Activated CD8-positive, alpha-beta memory T cell treated with anti-CD3 and anti-CD28 coated beads for 48 hours (primary cell): ENCODE measurements at places on chromosomes 1 and 21.

DNA sequence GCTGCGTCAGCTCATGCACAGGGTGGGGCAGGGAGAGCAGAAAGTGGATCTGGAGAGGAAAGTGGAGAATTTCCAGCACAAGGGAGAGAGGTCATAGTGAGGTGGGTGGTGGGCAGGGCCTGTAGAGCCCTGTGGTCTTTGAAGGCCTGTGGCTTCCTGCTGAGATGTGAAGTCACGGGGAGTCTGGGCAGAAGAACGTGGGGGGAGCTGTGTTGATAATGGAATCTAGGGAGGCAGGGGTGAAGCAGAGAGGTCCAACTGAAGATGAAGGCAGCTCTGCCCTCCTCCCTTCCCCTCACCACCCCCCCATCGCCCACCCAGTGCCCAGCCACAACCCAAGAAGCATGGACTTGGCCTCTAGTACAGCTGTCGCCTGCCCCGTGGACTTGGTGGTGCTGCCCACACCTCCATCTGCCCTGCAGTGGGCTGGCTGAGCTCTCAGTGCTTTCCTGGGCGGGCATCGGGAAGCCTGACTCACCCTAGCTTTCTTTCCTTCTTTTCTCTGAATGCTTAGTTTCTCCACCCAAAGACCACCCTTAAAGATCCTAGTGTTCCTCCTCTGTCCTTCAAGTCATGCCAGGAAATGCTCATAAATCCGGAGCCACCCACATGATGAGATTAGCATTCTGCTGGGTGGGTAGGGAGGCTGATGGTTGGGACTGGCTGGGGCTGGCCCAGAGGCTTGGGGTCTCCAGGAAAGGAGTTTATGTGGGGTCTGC, 186.1 kb downstream of the TRABD2B start:
- no peak for DNase-seq

DNA sequence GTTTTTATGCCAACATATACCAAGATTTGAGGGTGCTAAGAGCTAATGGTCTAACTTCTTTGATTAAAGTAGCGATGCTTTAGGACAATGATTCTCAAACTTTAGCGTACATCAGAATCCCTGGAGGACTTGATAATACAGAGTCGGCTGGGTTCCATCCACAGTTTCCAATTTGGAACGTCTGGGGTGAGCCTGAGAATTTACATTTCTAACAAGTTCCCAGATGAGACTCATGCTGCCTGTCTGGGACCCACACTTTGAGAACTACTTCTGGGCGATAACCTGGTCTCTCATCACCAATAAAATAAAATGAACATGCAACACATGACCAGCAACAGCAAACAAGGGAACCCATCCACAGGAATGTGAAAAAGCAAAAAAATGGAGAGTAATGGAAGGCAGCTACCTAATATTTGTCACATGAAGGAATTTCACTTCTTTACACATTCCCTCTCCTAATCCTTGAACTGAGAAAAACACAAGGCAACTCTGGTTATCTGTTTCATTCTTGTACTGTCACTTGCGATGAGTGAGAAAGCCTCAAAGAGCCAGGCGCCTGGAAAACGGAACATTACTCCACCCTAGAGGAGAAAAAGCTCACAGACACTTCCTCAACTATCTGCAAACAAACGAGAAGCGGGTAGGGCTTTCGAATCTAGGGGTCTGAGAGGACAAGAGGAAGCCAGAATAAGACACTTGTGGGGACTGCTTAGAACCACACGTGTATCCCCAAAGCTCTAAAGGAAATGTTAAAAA, 14.0 kb downstream of the HSF2BP start:
- DNase-seq = no peak

DNA sequence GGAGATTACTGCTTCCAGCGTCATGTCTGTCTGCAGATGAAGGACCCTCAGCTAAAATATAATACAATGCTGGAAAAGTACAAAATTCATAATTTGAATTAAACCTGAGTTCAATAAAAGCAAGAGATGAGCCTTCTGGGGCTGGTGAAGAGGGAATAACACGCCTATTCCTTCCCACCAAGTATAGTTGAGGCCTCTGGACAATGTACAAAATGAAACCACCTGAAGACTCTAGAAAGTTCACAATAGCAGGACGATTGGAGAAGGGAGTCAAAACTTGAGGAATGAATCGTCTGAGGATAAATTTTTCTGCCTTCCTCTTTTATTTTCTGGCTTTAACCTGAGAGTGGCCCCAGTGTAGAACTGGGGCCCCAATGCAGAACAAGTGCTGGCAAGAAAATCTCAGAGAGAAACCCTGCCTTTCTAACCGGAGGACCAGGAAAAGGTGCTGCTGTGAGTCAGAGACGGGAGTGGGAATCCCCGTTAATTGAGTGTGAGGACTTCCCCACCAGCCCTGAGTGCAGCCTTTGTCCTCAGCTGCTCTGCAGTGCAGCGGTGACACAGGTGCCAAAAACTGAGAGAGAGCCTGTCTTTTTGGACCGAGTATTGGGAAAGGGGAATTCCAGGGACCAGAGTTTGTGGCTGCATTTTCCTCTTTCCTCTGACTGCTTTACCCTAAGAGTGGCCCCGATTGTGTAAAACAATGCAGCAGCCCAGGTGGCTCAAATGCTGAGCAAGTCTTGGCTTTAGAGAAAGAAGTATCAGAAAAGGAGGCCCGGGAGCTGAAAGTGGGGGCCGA, 264.9 kb downstream of the DYRK1A start:
- DNase-seq = no peak

GRCh38 chr1:87024936-87025540, 110.6 kb downstream of the HS2ST1 start:
- no peak for DNase-seq

DNA sequence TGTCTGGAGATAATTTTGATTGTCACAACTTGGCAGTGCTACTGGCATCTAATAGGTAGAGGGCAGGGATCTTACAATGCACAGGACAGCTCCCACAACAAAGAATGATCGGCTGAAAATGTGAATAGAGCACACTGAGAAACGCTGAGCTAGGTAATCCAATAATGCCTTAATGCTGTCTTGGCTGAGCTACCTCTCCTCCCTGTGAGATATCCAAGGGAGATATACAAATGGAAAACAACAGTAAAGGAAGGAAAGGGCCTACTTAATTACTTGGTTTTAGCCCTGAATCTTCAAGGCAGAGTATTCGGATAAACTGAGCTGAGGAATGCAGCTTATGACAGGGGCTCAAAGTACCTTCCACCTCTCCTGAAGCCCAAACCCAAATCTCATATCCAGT, 2.9 kb downstream of the DNASE2B start:
- DNase-seq = no peak

DNA sequence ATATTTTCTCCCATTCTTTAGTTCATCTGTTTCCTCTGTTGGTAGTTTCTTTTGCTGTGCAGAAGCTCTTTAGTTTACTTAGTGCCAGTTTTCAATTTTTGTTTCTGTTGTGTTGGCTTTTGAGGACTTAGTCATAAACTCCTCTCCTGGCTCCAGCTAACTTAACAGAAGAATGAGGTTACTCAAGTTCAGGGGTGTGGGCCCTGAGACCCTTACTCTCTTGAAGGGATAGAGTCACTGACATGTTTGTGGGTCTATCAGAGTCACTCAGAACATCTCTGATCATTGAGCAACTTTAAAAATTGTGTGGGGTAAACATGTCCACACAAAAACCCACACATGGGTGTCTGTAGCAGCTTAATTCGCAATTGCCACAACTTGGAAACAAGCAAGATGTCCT, 14.2 kb downstream of the AGT start:
- no peak for DNase-seq

GRCh38 chr1:21365036-21365435, 74.8 kb upstream of the ECE1 start:
- DNase-seq = no peak

GRCh38 chr1:184163674-184164465, 112.3 kb downstream of the TSEN15 start:
- DNase-seq = no peak

DNA sequence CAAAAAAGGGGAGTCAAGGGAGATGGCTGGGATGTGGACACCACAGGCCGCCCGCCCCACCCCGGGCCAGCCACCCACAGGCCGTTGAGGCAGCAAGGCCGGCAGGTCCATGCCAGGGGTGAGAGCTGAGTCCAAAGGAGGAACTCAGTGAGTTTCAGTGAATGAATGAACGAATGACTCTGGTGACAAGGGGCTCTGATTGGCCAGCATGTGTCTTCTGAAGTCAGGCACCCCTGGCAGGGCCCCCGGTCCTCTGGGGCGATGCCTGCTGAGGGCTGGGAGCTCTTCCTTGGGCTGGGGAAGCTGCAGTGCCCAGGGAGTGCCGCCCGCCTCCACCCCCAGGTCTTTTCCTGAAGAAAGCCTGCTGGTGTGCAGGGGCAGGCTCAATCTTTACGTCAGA, 236.1 kb upstream of the VAMP3 start:
- no peak for DNase-seq

DNA sequence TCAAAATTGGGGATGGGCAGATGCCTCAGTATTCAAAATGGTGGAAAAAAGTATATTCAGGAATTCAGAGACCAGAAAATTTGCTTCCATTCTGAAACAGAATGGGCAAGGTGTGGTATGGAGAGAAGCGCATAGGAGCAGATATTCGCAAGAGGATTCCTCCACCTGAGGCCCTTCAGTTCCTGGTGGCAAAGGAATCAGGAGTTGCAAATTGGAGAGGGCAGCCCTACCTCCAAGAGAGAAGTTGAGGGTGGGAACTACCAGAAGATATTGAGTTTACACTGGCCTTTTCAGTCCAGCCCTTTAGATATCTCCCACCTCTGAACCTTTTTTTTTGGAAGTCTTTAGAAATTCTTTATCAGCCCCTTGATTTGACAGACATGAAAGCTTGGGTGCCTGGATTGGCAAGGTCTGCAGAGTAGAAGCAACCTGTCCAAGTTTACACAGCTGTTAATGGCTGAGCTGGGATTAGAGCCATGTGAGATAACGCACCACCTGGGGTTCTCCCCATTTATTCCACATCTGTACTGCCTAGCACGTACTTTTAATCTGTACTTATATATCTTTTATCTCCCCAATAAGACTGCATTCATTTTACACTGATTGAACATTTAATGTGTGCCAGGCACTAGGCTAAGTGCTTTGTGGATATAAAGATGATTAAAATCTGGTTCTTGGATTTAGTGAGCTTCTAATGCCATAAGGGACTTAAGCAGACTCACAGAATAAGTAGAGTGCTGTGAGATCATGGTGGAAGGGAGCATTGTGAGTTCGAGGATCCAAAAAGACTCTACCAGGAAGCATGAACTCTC, 99.5 kb downstream of the NGF start:
- DNase-seq = no peak

GRCh38 chr1:147804942-147805723, 44.7 kb upstream of the GJA5 start:
- no peak for DNase-seq

DNA sequence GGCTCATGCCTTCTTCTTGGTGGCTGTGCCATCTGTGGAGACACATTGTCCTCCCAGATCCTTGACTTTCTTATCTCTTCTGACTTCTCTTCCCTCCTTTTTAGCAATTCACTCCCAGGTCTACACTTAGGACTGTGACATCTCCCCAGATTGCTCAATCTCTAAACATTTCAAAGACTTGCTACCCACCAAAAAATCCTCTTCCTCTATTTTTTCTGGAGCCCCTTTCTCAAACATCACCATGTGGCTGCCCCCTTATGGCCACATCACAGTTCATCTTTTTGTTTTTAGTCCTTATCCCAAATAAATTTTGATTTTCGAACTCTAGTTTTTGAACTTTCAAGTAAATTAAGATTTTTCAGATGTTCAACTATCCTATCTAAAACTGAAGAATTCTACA, 148.6 kb upstream of the HOOK1 start:
- DNase-seq = no peak

DNA sequence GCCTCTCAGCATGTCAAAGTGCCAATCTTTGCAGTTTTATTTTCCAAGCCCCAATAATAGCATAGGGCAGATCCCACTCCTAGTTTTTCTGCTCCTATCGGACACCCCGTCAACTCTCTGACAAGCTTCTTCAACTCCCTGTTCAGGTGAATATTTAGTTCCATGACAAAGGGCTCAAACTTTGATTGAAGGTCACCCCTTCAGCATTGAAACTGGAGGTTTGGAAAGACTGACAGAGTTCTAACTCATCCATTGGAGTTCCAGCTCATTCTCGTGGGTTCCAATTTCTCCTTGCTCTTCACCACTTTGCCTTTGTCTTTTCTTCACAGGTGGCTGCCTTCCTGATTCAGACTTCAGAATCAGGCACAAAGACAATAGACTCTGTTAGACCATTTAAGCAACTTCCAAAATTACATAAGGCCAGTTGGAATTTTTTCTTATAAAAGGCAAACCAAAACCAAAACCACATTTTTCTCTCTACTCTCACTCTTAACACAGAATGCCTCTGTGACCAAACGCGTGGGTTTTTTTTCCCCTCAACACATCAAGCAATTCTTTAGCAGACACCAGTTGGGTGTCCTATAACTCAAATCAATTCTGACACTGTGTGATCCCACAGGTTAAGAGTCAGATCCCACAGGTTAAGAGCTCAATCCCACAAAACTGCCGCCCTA, 169.3 kb upstream of the USP25 start:
- no peak for DNase-seq

DNA sequence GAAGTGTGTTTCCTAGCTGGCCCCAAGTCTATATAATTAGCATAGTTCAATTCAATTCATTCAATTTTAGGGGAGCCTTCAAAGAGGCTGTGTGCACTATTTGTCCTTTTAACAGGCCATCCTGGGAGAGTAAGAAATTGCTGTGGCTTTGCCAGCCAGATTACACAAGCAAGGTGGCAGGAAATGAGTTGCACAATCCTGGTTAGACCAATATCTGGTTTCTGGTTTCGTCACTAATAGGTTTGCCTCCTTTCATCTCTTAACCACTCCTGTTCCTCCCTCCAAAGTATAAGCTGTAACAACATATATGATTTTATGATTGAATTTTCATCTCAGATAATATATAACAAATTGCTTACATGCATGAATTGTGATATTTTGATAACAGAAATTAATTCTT, 84.1 kb upstream of the NEGR1 start:
- no peak for DNase-seq
